ENCODE measurements at places on chromosomes 13 and 19.

GRCh38 chr13:110912651-110913051 lies 2.2 kb downstream of the ANKRD10 start:
- DNase-seq, result no peak

DNA sequence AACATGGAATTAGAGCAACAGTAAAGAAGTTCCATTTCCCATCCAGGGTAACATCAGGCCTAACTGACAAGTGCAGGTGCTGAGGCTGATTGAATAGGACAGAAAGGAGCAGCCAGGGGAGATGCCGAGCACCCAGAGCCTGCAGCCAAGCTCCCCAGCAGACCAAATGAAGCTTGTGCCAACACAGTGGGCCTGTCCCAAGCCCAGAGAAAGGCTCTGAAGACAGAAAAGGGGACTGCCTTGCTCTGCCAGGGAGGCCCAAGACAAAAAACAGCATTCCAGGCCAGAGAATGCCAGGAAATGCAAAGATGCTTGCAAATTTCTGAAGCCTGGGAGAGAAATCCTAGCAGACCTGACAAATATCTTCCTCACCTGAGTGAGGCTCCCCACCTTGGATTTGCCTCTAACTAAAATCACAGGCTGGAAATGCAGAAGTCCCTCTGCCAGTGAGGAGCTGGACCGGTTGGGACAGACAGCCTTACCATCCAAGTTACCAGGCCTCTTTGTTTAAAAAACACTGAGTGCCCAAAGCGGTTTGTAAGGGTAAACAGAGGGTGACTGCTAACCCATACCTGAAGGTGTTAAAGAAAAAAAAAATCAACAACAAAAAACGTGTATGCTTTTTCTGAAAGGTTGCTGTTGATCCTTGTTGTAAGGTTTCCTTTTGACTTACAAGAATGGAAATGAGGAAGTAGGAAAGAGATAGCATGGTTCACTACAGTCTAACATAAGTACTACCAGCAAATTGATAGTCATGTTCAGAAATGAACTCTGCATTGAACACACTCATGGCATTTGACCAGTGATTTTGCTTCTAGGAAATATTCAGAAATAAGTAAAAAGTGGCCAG lies 11.8 kb upstream of the HMGB1 start:
- DNase-seq, result no peak

DNA sequence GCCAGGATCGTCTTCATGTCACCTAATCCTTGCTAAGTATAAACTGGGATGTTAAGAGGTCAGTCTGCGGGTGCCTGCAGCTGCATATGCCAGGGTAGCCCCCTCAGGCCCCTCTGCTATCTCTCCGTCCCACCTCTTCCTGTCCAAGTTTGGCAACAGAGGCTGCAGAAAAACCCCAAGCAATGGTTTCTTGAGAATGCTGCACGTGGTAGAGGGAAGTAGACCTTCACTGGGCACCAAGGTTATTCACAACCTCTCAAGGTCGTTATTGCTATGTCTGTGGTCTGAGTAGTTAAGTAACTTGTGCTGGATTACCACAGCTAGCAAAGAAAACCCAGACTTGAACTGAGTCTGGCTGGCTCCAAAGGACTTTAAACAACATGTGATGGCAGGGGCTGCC lies 77.9 kb upstream of the XPO4 start:
- DNase-seq, result no peak

GRCh38 chr19:5080809-5081208 lies 111.9 kb downstream of the KDM4B start:
- DNase-seq, result no peak

GRCh38 chr13:100755891-100756290 lies 81.3 kb upstream of the TMTC4 start:
- DNase-seq, result no peak

GRCh38 chr19:359653-359925 lies 15.0 kb upstream of the MIER2 start:
- DNase-seq, result no peak

GRCh38 chr19:43684326-43684725 lies 14.4 kb upstream of the PLAUR start:
- no peak for DNase-seq

GRCh38 chr19:6393983-6394412 lies 1.0 kb upstream of the GTF2F1 start:
- no peak for DNase-seq

- DNase-seq, result no peak
These were observed 89.2 kb downstream of the PTPRS start for GRCh38 chr19:5251096-5252065.

DNA sequence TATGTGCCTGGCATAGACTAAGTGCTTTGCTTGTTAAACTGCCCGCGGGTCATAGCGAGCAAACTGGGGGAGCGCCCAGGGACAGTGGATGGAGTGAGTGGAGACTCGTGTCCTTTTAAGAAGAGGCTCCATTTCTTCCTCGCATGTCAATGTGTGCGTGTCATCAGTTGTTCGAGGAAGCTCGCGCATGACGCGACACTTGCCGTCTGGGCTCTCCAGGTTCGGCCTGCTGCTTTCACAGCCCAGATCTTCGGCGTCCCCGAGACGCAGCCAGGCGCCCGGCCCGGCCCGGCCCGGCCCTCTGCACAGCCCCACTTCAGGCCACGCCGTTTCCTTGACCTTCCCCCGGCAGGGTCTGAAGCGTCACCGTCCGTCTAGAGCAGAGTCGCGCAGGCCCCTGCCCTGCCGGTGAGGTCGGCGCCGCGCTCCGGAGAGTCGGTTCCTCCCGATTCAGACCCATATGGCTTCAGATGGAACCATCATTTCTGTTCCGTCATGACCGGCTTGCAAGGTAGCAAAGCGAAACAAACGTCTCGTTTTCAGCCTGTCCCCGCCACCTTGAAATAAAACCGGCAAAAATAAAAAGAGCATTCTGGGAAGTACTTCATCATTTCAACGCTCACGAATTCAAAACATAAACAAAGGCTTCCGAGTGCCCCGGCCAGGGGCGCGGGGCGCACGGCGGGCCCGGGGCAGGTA lies 599 bp upstream of the ARHGEF7 start:
- DNase-seq, result peak; percentile 36

GRCh38 chr13:25248071-25248470 lies 39.2 kb downstream of the MTMR6 start:
- DNase-seq, result no peak

DNA sequence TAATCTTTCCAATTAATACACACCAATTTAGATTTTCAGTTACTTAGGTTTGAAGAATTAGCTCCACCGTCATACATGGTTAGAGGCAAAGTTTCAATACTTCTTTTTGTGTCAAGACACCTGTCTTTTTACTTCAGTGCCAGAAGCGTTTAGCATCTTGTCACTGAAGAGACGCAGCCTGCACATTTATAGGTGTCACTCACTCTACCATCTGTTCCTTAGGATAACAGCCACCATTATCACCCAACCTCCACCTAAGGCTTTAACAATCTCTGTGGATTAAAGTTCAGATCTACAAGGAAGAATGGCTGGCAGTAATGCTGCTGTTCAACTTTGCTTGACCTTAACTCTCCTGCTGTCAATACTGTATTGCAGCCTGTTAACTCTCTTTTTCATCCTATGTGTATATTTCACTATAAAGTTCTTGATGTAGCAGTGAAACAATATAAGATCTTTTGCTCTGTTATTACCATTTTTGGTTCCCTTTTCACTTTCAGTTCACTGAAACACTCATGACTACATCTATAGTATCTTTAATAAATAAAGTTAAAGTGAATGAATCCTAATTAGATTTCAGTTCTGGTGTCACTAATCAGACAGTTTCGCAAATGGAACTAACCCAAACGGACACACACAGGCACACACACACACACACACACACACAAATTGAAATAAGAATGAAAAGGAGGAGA lies 435.6 kb downstream of the PCDH9 start:
- no peak for DNase-seq

- DNase-seq, result no peak
These were observed 12.1 kb downstream of the CCDC70 start for GRCh38 chr13:51873837-51874236.

DNA sequence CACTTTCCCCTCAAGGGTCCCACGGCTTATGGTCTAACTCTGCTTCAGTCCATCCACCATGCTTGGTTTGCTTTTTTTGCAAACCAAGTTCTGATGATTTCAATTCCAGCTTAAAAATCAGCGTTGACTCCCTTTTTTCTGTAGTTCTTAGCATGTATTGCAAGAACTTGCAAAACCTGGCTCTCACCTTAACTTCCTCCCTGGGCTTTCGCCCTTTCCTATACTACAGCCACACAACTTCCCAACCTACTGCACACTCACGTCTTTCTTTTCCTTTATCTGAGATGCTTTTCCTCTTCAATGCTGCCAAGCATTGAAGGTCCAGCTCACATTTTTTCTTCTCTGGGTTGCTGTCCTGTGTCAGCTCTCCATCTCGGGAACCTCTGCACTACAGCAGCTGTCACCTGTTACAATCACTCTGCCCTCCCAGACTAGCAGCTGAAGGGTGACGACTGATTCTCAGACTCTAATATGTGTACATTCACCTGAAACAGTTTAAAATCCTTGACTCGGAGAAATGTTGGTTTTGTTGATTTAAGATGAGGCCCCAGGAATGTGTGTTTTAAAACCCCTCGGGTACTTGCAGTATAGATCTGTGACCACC lies 143.7 kb downstream of the FREM2 start:
- no peak for DNase-seq
